Stimulated activated CD4-positive, alpha-beta T cell treated with anti-CD3 and anti-CD28 coated beads, TNF-alpha, amount 100 ng/mL, for 4 hours (primary cell): ENCODE measurements at places on chromosomes 2 and 18.
A peak's percentile ranks its signal among the peaks of the same experiment; 100 is the strongest.

GRCh38 chr2:66539452-66539851 is 104.5 kb downstream of the MEIS1 start:
- no peak for DNase-seq

DNA sequence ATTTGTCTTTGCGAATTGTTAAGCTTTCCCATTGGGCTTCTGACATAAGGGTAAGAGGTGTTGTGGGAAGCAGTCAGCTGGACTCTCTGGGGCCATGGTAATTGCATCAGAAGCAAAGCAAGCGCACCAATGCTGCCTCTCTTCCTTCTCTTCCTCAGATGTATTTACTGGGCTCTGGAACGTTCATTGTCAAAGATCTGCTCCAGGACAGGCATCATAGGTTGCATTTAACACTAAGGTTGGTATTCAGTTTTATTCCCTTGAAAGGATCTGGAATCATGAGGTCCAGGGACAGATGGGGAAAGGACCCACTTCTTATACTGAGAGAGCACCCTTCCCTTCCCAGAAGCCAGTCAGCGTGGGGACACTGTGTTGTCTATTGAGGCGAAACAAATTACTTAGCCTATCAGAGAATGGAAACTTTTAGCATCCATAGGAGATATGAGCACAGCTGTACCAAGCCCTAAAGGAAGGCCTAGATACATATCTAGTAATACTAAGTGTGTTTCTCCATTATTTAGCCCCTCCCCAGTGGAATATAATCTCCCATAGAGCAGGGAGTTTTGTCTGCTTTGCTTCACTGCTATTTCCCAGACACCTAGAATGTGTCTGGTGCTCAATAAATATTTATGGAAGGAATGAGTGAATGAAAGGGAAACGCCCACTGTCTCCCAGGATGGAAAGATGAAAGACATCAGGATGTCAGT is 72.2 kb downstream of the COA5 start:
- DNase-seq, result no peak

DNA sequence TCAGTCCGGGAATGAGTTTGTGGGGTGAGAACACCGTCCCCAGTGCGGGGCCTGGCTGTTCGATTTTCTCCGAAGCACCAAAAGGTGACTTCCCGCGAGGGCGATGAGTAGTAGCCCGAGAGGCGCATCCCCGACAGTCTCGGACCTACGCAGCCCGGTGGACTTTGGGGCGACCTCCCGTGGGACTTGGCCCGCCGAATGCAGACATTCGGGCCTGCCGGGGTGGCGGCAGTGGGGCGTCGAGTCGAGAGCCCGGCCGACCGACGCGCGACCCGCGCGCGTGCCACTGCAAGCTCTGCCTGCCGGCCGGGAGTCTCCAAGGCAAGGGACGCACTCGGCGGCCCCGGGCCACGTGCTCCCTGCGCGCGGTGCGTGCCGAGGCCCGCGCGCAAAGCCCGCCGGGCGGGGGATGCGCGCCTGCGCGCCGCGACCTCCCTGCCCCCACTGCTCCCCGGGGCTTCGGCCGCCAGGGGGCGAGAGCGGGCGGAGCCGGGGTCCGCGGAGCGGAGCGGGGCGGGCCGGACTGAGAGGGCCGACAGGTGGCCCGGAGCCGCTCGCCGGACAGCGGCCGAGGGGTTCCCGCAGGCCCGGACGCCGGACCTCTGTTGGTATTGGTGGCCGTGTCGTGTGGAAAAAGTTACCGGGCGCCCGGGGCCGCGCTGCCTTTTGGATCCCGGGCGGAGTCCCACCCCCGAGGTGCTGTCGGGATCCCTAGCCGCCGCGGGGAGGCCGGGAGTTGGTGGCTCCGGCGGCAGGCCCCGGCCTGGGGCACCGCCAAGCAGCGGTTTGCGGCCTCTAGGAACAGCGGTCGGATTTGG is 1.9 kb downstream of the PTMA start:
- peak; percentile 70 for DNase-seq

GRCh38 chr2:149458502-149458901 is 128.1 kb downstream of the LYPD6 start:
- no peak for DNase-seq

DNA sequence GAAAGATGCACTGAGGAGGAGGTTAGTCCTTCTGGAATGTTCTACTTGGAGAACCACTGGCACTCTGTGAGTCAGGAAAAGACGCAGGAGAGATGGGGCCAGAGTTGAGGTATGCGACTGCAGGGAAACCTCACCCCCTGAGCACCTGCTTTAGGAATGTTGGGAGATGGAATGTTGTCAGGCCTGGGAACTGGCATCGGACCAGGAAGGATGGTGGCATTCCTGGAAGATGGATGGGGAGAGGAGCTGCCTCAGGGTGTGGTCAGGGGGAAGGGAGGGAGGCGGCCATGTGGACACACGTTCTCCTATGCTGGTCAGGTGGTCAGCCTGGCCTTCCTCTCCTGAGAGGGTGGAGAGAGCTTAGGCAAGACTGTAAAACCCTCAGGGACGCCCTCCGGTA is 146.3 kb downstream of the CELF4 start:
- DNase-seq, result no peak

DNA sequence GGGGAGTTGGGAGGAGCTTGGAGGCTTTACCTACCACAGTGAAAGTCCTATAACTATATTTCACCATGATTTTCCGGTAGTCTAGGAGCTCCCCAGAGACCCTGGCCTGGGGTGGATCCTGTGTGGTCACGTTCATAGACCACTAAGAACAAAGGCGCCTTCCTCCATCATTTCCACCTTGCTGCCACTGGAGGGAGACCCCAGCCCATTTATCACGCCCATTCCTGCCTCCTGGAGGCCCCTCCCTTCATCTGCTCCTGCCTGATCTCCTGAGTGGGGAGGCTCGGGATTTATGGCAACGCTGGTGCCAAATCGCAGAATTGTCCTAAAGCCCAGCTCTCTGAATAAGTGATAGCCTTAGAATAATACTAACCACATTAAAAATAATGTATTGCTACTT is 507.6 kb upstream of the SPHKAP start:
- DNase-seq, result no peak

DNA sequence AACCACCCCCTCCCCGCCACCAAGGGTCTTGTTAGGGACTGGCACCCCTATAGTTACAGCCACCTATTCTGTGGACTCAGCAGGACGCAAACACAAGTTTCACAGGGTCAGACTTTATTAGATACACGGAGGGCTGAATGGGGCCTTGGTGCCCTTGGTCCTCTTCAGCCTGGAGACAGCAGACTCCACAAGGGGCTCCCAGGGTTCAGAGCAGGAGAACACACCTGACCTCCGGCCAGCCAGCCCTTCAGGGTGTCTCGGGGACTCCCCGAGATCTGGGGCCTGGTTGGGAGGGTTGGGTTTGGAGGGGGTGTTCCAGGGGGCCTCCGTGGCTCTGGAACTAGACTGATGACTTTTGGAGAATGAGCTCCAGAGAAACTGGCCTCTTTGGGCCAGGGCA is 2.3 kb upstream of the PREB start:
- DNase-seq, result no peak

DNA sequence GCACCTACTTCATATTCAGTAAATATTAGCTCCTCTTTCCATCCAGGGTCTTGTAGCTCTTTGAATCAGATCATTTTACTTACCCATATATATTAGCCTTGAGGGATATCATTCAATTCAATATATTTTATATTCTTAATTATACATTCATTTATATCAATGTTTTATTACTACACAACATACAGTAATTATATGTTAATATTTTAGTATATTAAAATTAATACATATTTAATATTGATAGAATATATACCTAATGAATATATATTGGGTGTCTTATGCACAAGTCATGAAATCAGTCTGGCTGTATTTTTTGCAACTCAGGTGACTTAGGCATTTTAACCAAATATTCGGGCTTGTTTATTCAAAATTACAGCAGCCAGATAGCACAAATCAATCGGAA is 37.2 kb downstream of the POU3F3 start:
- no peak for DNase-seq

GRCh38 chr2:203892207-203892606 is 24.6 kb downstream of the CTLA4 start:
- DNase-seq, result no peak

DNA sequence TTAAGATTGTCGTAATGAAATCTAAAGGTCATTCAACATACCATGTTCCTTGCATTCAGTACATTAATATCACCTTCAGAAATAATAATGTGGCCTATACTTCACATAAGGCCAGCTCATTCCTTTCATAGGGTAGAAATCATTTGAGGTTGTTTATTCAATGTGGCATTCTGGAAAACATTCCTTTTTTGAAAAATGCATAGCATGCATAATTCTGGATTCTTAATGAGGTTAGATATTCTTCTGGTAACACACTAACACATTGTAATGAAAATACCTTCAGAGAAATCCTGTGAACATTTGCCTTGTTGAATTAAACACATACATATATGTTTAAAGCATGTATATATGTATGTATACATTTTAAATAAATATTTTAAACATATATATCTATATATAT is 204.6 kb upstream of the KCNH7 start:
- no peak for DNase-seq

- no peak for DNase-seq
These were observed 109.2 kb downstream of the SOCS6 start for GRCh38 chr18:70398076-70398475.

- DNase-seq, result no peak
These were observed 385.4 kb upstream of the CDH7 start for GRCh38 chr18:65365245-65365980.

- DNase-seq, result no peak
These were observed 65.7 kb upstream of the CNGA3 start for GRCh38 chr2:98280376-98281102.

GRCh38 chr18:76338619-76339245 is 156.3 kb downstream of the ZNF516 start:
- no peak for DNase-seq

- DNase-seq, result no peak
These were observed 22.8 kb upstream of the MYO3B start for GRCh38 chr2:170155022-170155722.

DNA sequence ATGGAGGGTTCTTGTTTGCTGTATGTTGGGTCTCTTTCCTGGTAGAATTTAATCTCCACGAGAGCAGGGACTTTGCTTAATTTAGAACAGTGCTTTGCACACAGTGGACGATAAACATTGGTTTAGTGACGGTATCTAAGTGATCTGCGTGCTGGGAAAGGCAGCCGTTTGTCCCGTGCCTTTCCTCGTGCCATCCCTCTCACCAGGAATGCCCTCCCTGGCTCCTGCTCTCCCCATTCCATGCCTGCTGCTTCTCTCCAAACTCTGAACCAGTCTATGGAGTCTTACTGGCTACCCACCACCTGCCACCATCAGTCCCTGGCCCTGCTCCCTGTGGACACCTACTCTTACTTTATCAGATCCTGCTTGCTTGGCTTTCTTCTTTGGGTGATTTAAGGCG is 27.3 kb upstream of the TNP1 start:
- no peak for DNase-seq

DNA sequence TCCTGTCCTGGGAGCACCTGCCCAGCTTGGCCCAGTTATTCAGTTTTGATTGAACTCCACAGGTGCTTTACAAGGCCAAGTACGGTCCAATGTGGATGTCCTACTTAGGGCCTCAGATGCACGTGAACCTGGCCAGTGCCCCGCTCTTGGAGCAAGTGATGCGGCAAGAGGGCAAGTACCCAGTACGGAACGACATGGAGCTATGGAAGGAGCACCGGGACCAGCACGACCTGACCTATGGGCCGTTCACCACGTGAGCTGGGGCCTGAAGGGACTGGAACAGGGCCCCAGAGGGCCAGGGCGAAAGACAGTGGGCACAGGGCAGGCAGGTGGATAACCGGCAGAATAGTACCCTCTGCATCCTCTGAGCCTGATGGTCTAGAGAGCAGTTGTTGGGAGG is 22.1 kb downstream of the PRKAG3 start:
- no peak for DNase-seq

GRCh38 chr2:110999626-111000025 is 121.1 kb upstream of the BCL2L11 start:
- DNase-seq, result no peak

- DNase-seq, result no peak
These were observed 35.9 kb downstream of the TMEM18 start for GRCh38 chr2:641164-641871.

- DNase-seq, result no peak
These were observed 129.7 kb upstream of the MGAT5 start for GRCh38 chr2:134124047-134124753.

DNA sequence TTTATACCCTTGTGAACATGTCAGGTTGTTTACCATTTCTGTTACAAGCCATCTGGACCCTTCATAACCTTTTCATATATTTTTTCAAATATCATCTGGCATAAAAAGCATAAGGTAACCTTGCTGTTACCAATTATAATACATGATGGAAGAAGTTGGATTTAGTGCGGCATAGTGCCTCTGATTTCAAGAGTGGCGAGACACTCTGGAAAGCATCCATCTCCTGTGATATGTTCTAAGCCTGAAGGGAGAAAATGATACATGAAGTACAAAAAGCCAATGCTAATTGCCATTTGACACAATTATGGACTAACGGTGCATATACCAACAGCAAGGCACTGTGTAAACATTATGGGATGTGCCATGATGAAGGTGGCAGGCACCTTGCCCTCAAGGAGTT is 75.1 kb downstream of the DCC start:
- DNase-seq, result no peak

DNA sequence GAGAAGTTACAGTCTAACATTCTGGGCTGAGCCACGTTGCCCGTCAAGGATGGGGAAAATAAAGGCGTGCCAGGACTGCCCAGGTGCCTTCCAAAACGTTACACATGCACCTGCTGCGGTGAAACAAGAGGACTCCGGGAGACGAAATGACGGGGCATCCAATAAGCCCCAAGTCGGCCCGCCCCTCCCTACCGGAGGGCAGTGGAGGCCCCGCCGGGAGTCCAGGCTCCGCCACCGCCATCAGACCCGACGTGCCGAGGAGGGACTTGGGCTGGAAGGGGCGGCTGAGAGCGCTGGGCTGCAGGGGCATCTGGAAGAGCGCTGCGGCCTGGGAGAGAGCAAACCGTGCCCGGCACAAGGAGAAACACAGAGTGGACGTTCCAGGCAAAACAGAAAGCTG is 112.5 kb upstream of the GPC1 start:
- no peak for DNase-seq

DNA sequence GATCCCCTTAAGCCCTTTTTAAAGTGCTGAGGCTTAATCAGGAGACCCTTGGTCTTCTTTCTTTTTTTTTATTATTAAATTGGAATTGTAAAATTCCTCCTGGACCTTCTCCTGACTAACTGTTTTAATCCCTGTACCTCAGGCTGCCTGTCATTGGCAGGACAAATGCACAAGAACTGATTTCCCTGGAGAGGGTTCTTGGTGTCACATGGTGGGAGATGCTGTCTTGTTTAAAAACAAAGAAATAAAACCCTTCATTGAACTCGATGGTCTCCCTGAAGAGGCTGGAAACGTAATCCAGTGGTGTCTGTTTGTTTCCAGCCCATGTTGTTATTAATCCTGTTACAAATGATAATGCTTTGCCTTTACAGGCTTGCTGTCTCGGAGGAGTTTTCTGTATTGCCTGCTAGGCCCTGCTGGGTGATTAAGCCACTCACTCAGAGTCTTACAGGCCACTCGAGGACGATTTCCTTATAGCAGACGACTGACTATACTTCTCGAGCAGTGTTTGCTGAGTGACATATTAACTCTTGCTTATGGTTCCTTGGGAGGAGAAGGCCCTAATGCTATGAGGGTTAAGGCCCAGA is 100.5 kb upstream of the MGAT5 start:
- DNase-seq, result no peak
